Right renal cortex interstitium (tissue), 3 donors: ENCODE measurements at places on chromosomes 11 and 22.

- DNase-seq: no peak
Observed at GRCh38 chr11:128814856-128815705, 52.0 kb downstream of the KCNJ1 start.

- DNase-seq: no peak
Observed at GRCh38 chr22:19772673-19773469, 12.3 kb downstream of the TBX1 start.

GRCh38 chr22:48393041-48393370, 1434.7 kb downstream of the BRD1 start:
- DNase-seq: no peak

- no peak for DNase-seq
Observed at GRCh38 chr11:123354371-123354975, 75.6 kb upstream of the GRAMD1B start.

DNA sequence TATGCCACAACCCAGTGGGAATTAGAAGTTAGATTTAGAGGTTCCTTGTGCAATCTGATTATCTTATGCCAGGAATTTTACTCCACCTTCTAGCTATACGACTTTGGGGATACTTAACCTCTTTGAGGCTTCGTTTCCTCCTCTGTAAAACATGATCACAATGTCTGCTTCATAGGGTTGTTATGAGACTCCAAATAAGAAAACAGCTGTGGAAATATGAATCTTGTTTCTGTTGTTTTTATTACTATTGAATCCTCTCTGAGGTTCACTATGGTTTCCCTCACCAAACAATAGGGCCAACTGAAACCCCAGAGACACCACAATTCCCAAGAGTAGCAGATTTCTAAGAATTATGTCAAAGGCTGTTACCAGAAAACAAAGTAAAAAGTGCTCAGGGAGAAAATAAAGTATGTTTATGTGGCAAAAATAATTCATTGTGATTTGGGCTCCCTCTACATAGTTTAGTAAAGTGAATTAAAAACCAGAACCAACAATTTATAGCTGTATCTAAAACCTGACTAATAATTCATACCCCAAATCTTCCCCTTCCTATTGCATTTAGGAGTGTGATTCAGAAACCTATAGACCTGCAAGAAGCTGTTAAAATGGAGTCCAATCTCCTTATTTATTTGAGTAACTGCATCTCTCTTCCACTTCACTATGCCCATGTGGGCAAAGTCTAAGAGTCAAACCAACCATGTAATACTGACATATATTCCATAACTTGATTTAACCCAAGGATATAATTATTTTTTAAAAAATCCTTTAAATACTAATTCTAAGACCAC, 38.4 kb downstream of the AMBRA1 start:
- no peak for DNase-seq

GRCh38 chr11:83019888-83020579, 51.7 kb downstream of the RAB30 start:
- no peak for DNase-seq

GRCh38 chr22:48492366-48493320, 1335.0 kb downstream of the BRD1 start:
- peak; percentile 61 for DNase-seq

DNA sequence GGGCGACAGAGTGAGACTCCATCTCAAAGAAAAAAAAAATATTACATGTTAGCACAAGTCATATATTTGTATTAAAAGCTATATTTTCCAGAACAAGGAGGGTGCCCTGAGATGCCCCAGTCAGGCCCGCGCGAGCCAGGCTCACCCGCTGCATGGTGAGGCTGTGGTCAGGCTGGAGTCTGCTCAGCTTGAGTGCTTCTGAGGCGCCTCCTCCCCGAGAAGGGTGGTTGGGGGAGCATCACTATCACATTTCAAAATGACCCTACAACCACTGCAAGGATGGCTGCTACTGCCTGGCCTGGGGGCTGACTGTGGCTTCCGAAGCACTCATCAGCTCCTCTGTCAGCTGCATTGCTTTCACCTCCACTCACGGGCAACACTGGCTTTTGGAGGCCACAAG, 77.1 kb downstream of the SCUBE1 start:
- DNase-seq: no peak

- DNase-seq: no peak
Observed at GRCh38 chr11:46183819-46184218, 62.6 kb upstream of the PHF21A start.

DNA sequence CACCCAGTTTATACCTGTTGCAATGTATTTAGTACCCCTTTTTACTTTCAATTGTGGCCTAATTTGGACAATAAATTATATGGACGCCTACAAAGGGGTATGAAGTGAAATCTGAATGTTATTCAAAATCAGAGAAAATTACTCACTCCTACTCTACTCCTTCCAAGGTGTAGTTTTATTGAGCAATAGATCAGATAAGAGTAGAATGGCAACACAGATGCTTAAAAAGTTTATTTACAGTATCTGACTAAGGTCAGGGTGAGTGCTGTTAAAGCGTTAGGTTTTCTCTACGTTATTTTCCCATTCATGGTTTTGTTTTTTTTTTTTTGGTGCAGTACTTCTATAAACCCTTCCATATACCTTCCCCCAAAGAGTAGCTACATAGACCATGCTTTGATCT, 805.6 kb downstream of the KCNA4 start:
- DNase-seq: no peak

- DNase-seq: no peak
Observed at GRCh38 chr22:23537416-23537815, 42.7 kb downstream of the IGLL1 start.

DNA sequence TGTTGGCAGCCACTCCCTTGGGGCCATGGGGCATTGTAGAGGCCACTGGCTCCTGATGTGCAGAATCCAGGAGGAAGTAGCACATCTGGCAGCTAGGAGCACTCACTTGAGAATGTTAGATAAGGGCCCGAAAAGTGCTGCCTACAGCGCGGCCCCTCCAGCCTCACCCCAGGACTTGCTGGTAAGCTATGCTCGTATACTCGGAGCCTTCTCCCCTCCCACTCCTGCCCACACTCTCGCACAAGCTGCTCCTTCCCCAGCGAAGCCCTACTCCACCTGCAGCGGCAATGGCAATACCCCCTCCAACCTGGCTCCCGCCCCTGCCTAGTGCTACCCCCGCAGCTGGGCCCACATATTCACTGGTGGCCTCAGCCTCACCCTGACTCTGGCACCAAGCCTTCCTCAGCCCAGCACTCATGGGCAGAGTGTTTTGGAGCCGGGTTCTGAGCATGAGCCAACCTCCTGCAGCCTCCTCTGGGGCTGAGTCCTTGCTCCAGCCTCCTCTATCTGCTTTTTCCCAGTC, 47.7 kb downstream of the PDE2A start:
- no peak for DNase-seq

DNA sequence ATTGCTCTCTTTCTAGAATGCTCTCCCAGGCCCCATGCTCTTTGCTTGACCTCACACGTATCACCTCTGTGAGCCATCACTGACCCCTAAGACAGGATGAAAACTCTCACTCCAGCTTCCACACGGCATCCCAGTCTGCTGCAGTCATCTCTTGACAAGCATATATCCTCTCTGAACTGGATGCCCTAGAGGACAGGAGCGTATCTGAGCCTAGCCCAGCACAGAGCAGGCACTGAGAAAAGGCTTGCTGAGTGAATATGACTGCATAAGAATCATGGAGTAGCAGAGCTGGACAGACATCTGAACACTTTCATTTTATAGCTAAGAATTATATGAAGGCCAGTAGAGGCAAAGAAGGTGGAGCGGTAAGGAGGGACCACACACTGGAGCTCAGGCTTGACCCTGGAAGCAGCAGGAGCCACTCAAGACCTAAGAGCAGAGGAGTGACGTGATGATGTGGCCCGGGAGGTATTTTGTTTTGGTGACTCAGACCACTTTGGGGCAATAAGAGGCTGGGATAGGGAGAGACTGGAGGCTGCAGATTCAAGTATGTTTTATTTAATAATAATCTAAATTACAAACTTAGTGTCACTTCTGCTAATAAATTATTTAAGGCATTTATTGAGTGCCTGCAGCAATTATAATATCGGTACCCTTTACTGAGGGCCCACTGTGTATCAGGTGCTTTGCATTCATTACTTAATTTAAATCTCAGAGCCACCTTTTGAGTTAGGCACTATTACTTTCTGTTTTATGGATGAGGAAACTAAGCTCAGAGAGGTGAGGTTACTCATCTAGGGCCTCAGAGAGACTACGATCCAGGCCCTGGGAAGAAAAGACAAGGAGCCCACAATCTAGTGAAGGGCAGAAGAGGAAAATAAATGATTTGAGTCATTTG, 42.6 kb downstream of the MAP6 start:
- DNase-seq: no peak

- DNase-seq: no peak
Observed at GRCh38 chr11:32905028-32905667, 12.5 kb downstream of the QSER1 start.

DNA sequence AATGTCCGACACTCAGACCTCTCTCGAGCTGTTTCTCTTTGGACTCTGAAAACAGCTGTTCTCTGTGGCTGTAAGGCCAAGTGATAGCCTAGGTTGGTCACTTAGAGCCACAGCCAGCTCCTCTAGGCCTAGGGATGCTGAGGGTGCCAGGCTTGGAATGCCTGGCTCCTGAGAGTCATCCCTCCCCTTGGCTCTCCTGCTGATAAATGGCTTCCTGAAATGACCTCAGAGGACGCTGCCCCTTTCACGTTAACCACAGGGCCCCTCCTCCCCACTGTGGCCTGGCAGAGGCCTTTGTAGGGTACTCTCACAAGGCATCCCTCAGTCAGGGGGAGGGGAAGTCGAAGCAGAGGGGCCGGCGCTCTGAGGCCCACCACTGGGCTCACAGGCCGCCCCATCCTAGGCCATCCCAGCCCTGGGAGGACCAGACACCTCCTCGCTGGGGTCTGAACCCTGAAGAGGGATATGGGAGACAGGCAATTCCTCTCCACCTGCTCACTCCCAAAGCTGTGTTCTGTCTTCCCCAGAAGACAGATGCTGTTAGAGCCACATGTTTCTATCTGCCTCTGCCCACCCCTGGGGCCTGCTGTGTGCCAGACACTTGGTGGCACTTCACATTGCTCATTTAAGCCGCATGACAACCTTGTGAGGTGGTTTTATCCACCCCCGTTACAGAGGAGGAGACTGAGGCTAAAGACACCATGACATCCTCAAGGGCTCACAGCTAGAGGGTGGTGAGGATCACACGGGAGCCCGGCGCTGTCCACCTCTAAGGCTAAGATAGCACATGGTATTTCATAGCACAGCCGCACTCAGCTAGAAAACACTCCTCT, 50.9 kb downstream of the ARFGAP3 start:
- DNase-seq: no peak

DNA sequence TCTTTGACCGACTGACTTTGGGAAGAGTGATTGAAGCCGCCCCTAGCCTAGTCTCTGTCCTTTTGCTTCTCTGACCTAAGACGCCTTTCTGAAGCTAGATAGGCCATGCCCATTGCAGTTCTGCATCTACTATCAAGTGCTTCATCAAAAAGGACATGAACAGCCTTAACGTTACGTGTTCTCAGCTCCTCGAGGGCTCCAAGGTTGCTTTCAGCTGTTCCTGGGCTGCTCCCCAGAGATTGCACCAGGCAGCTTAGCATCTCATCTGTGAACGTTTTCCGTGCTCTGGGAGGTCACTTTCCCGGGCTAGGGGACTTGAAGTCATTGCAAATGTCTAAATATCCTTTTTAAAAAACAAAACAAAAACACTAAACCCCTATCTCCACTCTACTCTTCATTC, 13.9 kb downstream of the MICAL2 start:
- DNase-seq: no peak

DNA sequence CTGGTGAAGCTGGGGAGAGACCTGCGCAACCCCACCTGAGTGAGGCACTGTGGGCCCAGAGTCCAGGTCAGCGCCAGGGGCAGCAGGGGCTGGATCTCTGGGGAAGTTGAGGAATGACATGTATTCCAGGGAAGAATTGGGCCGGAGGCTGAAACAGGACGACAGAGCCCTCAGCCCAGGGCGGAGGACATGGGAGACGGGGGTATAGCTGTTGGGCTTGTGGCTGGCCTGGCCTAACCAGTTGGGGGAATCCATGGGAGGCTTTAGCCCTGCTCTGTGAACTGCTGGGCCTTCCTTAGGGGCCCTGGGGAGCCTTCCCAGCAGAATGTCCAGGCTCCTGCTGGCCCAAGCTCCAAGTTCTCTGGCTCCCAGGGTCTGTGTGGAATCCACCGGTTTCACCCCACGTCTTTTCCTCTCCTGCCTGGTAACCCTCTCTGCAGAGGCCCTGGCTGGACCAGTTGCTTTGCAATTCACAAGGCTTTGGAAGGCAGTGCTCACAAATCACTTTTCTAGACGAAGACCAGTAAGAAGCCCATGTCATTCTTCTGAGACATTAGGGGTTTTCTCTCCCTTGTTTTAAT, 50.4 kb upstream of the KCNQ1OT1 start:
- DNase-seq: no peak

GRCh38 chr11:25838918-25839625, 492.9 kb upstream of the ANO3 start:
- no peak for DNase-seq

GRCh38 chr11:62556108-62556874, 9.7 kb upstream of the AHNAK start:
- DNase-seq: no peak

- DNase-seq: no peak
Observed at GRCh38 chr11:118491041-118491440, 36.2 kb upstream of the TTC36 start.

DNA sequence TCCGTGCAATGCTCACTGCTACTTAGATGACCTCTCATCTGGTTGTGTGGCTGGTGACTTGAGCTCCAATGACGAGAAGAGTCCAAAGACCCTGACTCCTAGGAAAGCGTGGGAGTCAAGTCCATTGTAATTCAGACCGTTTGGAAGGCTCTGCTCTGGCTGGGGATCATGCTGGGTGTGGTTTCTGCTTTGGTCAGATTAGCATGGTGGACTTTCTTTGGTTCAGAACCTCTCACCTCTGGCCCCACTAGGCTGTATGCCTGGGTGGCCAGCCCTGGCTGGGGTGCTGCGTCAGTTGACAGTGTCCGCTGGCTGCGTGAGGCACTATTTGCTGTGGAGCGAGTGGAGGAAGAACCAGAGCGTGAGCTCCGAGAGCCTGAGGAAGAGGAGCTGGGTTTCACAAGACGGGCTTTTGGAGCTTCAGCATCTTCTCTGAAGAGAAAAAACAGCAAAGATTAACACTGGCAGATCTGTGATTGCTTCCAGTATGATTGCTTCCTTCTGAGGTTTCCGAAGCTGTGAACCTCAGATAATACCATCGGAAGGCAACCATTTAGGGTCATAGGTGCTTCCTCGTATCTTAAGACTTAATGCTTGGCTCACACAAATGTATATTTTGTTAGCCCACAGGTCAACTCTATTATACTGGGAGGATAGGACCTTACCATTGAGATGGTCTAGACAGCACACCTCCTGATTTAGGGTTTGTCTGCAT, 11.6 kb upstream of the HSPA8 start:
- DNase-seq: no peak

GRCh38 chr11:95379479-95379878, 148.5 kb upstream of the SESN3 start:
- no peak for DNase-seq

DNA sequence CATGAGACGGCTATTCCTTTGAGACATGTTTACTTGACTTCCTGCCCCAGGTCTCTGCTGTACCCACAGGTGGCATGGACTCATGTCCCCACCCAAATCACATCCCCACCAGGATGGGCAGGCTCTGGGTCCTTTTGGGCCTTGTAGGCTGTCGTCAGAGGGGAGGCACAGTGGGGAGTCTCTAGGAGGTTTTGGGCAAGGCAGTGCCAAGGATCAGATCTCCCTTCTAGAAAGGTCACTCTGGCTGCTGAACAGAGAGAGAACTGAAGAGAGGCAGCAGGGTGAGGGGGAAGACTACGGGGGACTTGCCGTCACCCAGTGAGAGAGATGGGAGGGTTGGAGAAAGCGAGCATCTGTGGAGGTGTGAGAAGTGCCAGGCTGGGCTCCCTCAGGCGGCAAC, 4.6 kb upstream of the KCNQ1OT1 start:
- no peak for DNase-seq

- no peak for DNase-seq
Observed at GRCh38 chr22:38967451-38968450, 10.3 kb downstream of the APOBEC3A start.
